ENCODE measurements at places on chromosomes 4 and X.

DNA sequence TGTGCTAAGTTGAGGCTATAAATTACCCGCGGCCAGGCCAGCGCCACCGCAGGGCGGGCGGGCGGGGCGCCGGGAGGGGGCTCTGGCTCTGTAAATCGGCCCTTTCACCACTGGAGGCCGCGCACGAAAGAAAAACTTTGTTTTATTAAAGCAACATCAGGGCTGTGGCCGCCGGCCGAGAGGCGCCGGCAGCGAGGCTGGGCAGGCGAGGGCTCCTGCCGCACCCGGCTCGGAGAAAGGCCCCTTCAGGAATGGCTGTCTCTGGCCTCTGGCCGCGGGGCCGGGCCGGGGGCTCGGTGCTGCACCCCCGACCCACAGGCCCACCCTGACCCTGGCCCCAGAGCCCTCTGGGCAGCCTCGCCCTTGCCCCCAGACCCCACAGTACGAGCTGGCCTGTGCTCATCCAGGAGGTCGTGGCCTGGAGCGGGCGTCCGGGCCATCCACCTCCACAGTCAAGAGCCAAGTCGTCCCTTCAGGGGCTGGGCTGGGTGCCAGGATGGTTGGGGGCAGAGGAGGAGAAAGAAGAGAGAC lies 29.5 kb upstream of the FGFR3 start:
- no peak for DNase-seq

- no peak for DNase-seq
Observed at GRCh38 chrX:8374041-8374825, 90.4 kb upstream of the VCX3B start.

DNA sequence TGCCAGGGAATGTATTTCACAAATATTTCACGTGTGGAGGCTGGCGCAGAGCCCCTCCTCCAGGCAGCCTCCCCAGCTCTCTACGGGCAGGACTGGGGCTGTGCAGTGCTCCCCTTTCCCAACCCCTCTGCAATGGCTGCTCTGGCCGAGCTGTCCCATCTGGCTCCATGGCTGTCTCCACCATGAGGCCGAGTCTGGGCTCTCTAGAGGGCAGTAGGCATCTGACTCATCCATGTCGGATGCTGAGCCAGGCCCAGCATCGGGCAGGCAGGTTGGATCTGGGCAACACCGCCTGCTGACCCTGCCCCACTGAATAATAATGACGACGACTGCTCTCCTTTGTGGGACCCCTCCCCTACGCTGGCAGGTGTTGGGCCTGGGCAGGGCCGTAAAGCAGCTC lies 11.0 kb upstream of the SH3TC1 start:
- DNase-seq = no peak

- no peak for DNase-seq
Observed at GRCh38 chr4:7607156-7607910, 172.6 kb upstream of the PSAPL1 start.

DNA sequence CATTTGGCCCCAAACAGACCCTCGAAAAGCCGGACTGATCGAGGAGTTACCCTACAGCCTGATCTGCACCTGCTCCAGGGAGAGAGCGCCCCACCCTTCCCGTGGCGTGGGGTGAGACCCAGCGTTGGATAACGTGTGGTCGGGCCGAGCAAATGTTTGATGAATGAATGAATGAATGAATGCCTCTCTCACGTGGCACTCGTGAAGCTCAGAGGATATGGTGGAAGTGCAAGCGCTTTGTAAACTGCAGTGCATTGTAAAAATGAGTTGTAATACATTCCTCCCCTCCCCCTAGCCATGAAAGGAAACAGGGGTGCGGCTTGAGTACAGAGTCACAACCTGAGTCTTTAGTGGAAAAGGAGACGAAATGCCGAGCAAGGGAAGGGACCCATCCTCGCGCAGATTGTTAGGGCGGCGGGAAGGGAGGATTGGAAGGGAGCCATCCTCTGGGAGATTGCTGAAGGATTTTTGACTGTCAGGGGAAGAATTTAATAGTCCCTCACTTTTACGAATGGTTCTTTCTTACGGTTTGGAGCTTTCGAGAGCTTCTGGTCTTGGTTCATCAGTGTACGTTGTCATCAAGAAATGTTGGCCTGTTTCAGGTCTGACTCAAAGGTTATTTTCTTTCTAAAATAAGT lies 772 bp upstream of the FBXW7 start:
- no peak for DNase-seq

DNA sequence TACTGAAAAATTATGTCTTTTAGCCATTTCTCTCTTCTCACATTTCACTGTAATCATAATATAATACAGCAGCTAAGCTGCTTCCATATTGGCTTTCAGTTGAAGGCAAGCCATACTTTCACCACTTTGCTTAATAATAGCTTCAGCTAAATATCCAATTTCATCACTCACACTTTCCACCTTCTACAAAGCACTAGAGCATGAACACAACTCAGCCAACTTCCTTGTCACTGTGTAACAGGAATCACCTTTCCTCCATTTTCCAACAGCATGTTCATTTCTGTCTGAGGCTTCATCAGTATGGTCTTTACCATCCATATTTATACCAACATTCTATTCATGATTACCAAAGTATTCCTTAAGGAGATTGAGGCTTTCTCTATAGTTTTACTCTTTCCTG lies 219.8 kb upstream of the CTSO start:
- no peak for DNase-seq

DNA sequence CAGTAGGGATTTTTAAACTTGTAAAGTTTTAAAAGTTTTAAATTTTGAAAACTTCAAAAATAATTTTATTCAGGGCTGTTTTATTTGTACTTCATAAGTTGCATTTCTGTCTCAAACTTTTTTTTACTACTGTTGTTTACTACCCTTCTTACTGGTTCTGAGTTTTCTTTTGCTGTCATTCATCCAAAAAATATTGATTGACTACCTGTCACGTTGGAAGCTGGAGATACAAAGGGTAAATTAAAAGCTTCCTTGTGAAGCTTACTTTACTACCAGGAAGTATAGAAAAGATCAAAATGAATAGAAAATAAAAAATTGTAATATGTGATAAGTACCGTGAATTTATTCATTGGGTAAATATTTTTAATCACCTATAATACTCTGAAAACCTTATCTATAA lies 49.4 kb upstream of the MCUB start:
- no peak for DNase-seq

- no peak for DNase-seq
Observed at GRCh38 chr4:137668885-137669545, 136.7 kb upstream of the PCDH18 start.

DNA sequence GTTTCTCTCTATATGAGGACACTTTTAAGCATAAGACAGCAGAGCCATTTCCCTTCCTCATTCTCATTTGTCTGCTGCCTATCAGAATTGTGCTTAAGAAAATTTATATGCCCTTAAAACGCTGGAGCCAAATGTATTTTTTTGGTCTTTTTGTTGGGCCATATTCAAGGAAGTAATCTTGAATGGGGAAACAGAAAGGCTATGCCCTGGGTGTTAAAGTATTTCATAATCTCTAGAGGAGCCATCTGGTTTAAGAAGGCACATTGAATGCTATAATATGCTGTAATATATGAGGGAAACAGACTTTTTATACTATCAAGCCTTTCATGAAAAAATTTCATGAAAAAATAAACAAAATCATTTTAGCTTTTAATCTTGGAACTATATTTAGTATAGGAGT lies 4.3 kb downstream of the DMD start:
- DNase-seq = no peak

DNA sequence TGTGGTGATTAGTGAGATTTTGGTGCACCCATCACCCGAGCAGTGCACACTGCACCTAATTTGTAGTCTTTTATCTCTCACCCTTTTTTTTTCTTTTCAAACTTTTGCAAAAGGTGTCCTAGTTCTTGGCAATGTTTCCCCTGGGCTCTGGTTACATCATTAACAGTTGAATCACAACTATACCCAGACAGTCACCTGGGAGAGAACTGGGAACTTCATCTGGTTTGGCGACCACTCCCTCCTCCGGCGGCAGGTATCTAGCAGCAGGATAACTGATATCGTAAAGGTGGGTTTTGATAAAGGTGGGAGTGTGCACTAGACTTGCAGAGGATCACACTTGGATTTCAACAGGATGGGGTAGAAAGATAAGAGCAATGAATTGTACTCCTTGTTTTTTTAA lies 140.5 kb downstream of the CHIC2 start:
- DNase-seq = no peak

DNA sequence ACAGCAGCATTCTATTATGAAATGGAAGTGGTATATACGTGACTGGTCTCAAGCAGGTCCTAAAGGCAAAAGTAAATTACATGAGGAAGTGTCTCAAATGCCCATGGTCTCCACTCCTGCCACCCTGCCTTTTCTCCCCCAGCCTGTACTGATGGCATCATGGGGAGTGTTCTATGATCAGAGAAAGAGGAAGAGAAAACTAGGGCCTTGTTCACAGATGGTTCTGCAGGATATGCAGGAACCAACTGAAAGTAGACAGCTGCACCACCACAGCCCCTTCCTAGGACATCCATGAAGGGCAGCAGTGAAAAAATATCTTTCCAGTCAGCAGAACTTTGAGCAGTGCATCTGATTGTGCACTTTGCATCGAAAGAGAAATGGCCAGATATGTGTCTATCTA lies 901.5 kb downstream of the ARAP2 start:
- DNase-seq = no peak

GRCh38 chrX:95721011-95721410 lies 963.6 kb upstream of the DIAPH2 start:
- DNase-seq = no peak

DNA sequence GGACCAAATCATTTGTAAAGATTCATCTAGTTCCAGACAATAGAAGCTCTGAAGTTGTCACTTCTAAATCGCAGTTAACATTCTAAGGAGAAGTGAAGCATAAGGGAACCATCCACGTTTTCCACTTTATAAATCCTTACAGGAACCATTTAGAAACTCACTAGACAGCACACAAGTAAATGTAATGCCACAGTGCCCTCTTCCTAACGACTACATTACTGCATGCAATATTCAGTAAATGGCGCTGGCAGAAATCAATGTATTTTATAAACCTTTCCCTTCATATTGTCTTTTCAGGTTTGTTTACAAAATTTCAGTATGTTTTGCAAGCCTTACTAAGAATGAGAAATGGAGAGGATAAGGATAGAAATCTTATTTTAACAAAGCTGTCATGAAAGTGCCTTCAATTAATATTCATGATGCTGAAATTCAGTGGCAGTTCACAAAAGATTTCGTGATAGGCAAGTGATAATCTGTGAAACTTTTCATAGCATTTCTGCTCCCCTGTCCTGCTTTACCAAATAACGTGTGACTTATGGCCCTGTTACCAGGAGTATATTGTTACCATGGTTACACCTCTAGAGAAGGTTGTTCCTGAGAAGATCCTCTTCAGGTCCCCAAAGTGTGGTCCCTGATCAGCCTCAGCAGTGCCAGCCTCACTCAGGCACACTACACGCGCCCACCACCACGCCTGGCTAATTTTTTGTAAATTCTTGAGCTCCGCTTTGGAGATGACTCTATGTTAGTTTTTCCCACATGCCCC lies 54.2 kb downstream of the TMA16 start:
- no peak for DNase-seq

- DNase-seq = no peak
Observed at GRCh38 chr4:40149960-40150385, 46.9 kb upstream of the RHOH start.

- no peak for DNase-seq
Observed at GRCh38 chrX:129574214-129574613, 34.2 kb downstream of the OCRL start.

- DNase-seq = no peak
Observed at GRCh38 chr4:15318621-15319348, 109.0 kb upstream of the C1QTNF7 start.

GRCh38 chr4:53598483-53598882 lies 7.2 kb upstream of the LNX1 start:
- no peak for DNase-seq

- DNase-seq = no peak
Observed at GRCh38 chrX:150162141-150162540, 201.0 kb upstream of the MAMLD1 start.

- DNase-seq = no peak
Observed at GRCh38 chr4:40750461-40751258, 905 bp downstream of the NSUN7 start.

- no peak for DNase-seq
Observed at GRCh38 chr4:11028334-11028733, 343.8 kb upstream of the CLNK start.

- no peak for DNase-seq
Observed at GRCh38 chr4:98706200-98706813, 47.9 kb upstream of the TSPAN5 start.

- no peak for DNase-seq
Observed at GRCh38 chr4:77358315-77358928, 201.4 kb downstream of the CCNG2 start.

- no peak for DNase-seq
Observed at GRCh38 chrX:68568136-68568535, 69.3 kb downstream of the YIPF6 start.

DNA sequence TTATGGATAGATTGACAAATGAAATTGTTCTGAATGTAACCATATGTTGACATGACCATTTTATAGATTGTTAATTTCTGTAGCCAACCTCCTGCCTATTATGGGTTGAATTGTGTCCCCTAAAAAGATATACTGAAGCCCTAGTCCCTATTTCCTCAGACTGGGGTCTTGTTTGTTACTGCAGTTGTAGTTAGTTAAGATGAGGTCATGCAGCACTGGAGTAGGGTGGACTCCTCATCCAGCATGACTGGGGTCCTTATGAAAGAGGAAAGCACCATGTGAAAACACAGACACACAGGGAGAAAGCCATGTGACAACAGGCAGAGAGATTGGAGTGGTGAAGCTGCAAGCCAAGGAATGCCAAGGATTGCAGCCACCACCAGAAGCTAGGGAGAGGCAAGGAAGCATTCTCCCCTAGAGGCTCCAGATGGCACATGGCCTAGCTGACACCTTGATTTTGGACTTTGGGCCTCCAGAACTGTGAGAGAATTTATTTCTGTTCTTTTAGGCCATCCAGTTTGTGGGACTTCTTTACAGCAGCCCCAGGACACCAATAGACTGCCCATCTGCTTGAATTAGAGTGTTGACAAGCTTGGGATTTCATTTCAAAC lies 14.0 kb downstream of the MTM1 start:
- no peak for DNase-seq
